Fibroblast of skin of back (primary cell): ENCODE measurements at places on chromosomes 7 and 10.

DNA sequence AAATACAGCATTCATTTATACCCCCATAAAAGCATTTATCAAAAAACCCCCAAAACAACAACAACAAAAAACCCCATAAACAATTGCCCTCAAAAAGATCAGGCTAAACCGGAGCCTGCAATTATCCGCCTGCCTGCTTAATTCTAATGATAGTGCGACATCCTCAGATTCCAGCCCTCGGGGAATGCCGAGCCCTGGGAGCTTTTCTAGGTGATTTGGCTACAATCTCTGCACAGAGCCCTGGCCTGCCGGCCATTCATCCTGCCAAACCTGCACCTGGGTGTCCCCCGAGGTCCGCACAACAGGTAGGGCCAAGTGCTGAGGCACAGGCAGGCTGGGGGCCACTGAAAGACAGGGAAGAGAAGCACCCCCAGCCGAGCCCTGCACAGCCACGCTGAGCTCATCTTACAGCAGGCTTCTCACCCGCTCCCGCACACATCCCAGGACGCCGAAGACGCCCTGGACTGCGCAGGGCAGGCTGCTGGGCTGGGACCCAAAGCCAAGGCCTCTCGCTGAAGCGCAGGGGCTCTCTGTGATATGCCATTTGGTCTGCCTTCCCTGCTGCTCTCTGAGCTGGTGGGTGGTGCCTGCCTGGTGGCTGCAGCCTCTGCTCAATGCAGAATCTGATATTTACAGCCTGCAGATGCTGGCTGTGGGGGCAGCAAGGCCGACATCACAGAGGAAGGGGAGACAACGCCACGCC lies 57.5 kb downstream of the CAMK2B start:
- DNase-seq: no peak

GRCh38 chr7:149450821-149451220 lies 10.0 kb downstream of the ZNF777 start:
- no peak for DNase-seq

- DNase-seq: no peak
Measured at GRCh38 chr10:71854031-71854430, 3.0 kb upstream of the PSAP start.

DNA sequence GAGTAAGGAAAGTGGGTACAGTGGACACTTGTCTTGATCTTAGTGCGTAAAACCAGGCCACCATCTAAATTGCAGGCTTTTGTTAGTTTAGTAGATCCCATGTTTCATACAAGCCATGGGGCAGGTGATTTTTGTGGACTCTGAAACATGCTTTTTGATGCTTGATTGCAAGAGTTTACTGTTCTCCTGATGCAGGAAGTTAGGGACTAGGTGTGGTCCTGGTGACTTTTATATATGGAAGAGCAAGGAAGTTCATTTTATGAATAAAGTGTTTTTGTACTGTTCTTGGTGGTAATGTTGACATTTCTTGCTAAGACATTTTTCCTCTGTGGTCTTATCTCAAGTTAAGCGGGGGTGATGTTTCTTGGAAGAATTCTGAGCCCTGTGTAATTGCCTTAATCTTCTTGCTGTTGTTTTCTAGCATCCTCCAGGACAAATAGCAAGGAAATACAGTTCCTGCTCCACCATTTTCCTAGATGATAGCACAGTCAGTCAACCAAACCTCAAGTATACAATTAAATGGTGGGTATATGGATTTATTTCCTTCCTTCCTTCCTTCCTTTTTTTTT lies 89.0 kb upstream of the GJD4 start:
- DNase-seq: peak; percentile 13

- peak; percentile 54 for DNase-seq
Measured at GRCh38 chr10:101062232-101063049, 652 bp downstream of the KAZALD1 start.

DNA sequence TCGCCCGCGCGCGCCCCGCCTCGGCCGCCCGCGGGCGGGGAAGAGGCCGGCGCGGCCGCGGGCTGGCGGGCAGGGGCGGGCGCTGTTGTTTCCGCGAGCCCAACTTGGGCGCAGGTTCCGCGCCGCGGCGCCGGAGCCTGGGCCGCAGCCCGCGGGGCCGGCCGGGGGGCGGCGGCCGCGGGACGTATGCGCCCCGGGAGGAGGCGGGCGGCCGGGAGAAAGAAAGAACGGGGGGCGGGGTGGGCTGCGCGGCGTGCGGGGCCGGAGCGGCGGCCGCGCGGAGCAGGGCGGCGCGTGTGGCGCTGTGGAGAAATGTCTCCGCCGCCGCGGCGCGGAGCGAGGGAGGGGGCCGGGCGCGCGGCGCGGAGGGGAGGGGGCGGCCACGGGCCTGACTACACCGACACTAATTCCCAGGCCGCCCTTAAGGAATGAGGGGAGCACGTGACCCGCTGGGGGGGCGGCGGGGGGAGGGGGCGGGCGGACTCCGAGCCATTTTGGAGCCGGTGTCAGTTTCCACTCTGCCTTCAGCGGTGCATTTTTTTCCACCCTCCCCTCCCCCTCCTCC lies at the start of gene BMI1:
BMI1 (plus strand) TSS at position 509 of the 565 bp plus-strand sequence. CDS start 5,351 bp downstream, outside the sequence.
- DNase-seq: peak; percentile 85

- DNase-seq: no peak
Measured at GRCh38 chr10:59265141-59265540, 88.7 kb downstream of the PHYHIPL start.
